Hindlimb muscle (tissue), 1 donor: ENCODE measurements at places on chromosomes 7 and 10.

DNA sequence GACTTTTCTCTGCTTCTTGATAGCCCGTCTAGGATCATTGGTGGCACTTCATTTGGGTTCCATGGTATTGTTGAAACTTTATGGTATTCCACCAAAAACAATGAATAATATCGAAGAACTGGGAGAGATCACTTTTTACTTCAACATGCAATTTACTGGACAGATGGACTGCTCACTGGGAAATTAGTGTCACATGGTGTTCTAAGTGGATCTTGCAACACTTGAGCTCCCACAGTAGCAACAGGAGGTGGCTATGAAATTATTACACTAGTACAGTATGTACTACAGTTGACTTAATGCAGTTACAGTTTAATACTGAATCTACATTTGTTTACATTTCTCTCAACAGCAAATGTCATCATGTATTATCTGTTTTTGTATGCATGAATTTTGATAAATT lies 997.3 kb downstream of the REEP3 start:
- no peak for DNase-seq

- no peak for DNase-seq
These were observed 91.2 kb downstream of the FAM13C start for GRCh38 chr10:59271160-59271559.

DNA sequence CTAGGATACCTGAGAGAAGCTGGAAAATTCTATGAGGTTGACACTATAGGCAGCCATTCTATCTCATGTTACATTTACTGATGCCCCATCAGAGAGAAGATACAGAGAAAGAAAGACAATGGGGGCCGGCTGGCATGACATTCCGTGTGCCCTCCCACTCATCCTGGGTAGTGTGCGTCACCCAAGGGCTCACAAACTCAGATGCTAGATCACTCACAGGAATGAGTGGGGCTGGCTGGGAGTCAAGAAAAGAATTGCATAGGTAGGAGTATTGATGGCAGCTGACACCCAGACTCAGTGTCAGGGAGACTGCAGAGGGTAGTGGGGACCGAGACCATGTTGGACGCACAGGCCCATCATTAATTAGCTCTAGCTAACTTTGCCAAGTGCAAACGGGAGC lies 1113.5 kb upstream of the AUTS2 start:
- DNase-seq = no peak

DNA sequence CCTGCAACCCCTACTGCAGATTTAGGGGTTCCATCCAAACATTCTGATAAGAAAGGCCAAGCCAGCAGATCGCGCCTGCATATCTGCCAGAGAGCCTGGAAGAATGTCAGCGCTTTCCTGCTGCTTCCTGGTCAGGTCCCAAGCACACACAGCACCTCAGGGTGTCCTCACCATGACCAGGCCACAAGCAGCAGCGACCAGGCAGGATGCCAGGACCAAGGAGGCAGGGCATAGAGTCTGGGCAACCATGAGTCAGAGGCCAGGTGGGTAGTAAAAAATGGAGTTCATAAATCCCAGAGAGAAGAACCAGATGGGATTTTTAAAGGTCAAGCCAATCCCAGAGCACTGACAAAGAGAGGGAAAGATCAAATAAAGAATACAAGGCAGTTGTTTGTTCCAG lies 5.5 kb upstream of the FAM131B start:
- DNase-seq = no peak

DNA sequence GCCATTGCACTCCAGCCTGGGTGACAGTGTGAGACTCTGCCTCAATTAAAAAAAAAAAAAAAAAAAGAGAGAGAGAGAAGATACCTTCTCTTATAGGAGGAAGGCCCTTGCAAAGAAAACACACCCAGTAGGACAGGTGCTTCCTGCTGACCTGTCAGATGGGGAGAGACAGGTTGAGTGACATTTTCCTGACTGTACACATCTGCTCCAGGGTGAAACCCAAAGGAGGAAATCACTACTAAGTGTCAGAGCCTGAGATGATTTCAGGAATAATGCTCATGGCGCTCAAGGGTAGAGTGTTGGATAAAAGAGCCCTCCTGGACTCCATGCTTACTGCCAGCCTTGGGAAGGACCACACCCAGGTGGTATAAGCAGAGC lies 1.7 kb upstream of the STN1 start:
- no peak for DNase-seq

DNA sequence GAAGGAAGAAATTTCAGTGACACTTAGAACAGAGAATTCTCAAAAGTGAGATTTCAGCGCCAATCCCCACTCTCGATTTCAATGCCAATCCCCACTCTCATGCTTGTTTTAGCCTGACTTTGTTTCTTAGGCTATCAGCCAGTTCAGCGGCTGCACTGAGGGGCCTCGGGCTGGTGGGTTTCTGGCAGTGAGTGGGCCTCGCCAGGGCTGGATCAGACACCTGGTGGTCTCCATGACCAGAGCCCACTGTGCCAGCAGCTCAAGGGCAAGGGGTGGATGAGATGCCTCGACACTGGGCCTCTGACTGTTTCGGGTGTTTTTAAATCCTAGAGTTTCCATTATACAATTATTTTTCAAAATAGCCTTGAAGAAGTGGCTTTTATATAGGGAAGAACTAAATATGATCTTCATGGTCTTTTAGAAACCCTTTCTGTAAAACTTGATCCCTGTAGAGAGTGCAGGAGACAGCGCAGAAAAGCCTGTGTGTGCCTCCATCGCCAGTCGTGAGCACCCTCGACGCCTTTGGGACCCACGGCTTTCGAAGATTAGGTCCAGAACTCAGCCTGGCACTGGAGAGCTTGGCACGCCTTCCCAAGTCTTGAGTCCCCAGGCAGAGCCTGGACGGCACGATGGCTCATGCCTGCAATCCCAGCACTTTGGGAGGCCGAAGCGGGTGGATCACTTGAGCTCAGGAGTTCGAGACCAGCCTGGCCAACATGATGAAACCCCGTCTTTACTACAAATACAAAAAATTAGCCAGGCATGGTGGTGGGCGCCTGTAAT lies 76.2 kb downstream of the INPP5A start:
- no peak for DNase-seq

DNA sequence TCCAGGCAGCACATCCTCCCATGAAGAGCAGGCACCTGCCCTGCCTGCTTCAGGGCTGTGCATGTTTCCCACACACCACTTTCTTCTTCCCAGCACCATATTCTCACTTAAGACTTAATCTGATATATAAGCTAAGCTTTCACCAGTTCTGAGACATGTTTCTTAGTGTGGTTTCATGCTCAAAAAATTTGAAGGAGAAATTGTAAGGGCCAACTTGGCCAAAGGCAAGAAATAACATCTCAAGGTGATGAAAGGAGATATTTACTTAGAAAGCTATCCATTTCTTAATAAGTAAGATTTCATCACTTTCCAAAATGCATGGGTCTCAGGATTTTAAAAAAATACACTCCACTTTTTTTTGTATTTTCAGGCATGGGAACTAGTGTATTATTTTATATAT lies 468.1 kb upstream of the AKR1E2 start:
- DNase-seq = no peak

DNA sequence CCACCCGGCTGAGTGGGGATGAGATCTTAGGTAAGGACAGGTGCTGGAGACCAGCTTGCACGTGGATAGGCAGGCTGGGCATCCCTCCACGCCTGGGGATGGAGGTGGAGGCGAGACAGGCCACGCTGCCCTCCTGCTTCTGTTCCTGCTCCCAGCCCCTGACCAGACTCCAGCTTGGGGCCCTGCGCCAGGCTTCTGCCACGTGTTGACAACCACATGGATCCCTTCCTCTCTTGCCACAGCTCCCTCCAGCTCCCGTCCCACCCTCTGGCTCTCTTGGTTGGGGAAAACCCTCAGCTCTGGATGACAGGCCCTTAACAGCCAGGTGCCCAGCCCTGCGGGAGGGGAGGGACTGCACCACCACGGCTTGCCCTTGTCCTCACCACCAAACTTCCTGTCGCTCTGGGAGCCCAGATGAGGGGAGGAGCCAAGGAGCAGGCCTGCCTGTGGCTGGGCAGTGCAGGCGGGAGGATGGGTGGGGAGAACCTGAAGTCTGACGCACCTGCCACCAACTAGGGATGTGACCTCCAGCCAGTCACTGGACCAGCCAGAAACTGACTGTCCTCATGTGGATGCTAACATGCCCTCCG lies 36.0 kb downstream of the KCNH2 start:
- DNase-seq = no peak

- no peak for DNase-seq
These were observed 698.9 kb downstream of the PARD3 start for GRCh38 chr10:34116220-34116641.

GRCh38 chr10:122159141-122159970 lies 111.7 kb upstream of the BTBD16 start:
- no peak for DNase-seq

- no peak for DNase-seq
These were observed 384.6 kb downstream of the GATA3 start for GRCh38 chr10:8439040-8439439.

- no peak for DNase-seq
These were observed 6.8 kb downstream of the PON1 start for GRCh38 chr7:95317546-95317945.

DNA sequence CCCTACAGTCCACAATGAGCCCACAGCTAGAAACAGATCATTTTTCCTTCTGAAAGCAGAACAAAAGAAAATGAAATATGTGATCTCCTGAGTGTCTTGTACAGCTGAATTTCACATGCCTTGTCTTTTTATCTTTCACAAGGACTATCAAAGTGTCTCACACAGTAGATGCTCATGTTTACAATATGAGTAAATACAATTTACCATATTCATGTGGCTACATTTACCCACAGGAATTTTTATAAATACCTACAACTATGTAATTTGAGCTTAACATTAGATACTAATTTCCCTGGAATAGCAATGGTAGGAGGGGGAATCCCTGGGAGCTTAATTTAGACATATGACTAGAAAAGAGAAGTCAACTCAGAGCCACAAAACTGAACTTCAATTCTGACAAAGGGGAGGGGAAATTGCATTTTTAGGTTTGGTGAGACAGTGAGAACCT lies 186.2 kb downstream of the MACC1 start:
- DNase-seq = no peak

GRCh38 chr10:121715076-121715475 lies 116.8 kb upstream of the FGFR2 start:
- DNase-seq = no peak

GRCh38 chr7:6559896-6560295 lies 8.6 kb upstream of the GRID2IP start:
- DNase-seq = no peak

DNA sequence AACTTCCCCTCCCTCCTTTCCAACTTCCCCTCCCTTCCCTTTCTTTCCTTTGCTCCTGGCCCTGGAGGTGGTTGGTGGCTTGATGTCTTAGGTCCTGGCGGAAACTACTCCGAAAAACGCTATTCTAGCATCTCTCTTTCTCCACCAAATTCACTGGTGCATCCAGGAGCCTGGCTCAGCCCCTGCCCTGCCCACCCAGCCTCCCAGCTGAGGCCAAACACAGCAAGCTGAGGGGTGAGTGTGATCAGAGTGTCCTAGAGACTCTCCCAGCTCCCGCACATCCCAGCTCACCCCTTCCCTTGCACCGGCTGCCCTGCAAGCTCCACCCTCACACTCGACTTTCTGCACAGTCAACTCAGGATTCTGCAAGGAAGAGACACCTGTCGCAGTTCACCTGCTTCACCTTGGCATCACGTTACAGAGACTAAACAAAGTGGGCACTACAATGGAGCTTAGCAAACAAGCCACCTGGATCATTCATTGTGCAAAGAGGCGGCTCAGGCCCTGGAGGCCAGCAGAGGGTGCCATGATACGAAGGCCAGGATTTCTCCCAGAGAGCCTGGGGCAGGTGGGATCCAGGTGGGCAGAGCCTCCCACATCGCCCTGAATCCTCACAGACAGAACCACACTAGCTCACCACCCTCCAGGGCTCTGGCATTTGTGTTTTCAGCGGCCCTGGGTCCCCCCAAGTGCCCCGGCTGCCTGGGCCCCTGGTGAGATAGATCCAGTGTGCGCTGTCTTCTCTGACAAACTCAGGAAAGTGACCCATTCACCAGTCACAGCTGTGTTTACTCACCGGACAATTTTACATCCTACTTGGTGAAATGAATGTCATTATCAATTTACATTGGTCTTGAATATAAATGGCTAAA lies 169.6 kb downstream of the TCERG1L start:
- DNase-seq = no peak

DNA sequence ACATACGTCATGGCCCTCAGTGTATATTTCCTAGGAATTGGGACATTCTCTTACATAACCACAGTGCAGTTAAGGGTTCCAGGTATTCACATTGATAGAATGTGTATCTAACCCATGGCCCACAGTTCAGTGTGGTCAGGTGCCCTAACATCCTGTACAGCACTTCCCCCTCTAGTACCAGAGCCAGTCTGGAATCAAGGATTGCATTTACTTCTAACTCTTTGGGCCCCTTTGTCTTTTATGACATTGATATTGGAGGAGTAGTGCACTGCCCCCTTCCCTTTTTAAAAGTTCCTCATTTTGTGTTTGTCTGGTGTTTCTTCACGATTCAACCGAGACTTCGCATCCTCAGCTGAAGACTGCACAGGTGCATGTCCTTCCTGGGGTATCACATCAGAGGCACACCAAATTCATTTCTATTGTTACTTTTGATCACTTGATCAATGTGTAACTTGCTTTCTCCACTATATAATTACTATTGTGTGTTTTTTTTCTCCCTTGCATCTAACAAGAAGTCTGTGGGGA lies 22.4 kb upstream of the NPFFR1 start:
- no peak for DNase-seq

- DNase-seq = no peak
These were observed 8.0 kb downstream of the PSAP start for GRCh38 chr10:71842856-71843686.

- no peak for DNase-seq
These were observed 238.5 kb downstream of the SEMA3A start for GRCh38 chr7:83956104-83956503.

DNA sequence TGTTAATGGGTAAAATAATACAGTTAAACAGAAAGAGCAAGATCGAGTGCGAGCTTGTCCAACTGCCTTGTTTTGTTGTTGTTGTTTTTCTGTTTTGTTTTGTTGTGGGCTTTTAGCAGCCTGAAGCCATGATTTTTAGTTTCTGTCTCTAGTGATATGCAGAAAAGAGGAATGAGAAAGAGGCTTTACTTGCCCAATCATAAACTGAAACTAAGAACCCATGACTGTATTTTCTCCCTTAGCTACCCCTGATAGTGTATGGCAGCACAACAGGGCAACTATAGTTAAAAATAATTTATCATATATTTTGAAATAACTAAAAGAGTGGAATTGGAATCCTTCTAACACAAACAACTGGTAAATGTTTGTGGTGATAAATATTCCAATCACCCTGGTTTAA lies 493.9 kb downstream of the GLRX3 start:
- no peak for DNase-seq

- DNase-seq = no peak
These were observed 175.7 kb upstream of the SLC25A13 start for GRCh38 chr7:96497567-96497966.

DNA sequence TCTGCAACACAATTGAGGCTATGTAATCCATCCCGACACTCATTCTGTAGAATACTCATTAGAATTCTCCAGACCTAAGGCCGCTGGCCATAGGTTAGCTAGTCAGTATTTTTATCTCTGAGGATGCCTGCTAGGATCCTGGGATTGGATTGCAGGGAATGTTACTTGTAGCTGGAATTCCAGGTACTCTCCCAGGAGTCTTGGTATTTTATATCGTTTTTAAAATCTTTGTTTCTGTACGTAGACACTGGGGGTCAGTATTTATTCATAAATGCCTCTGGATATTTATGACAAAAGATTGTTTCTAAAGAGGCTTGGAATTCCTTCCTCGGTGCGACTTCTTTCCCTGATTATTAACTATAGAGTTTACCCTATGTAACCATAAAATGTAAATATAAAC lies 40.1 kb downstream of the BPGM start:
- no peak for DNase-seq
